ENCODE measurements at places on chromosomes 1 and 21. TPM values are rescaled to one million over a fixed set of nuclear protein-coding genes. Genes with fewer than 3 reads are reported as not detected.

DNA sequence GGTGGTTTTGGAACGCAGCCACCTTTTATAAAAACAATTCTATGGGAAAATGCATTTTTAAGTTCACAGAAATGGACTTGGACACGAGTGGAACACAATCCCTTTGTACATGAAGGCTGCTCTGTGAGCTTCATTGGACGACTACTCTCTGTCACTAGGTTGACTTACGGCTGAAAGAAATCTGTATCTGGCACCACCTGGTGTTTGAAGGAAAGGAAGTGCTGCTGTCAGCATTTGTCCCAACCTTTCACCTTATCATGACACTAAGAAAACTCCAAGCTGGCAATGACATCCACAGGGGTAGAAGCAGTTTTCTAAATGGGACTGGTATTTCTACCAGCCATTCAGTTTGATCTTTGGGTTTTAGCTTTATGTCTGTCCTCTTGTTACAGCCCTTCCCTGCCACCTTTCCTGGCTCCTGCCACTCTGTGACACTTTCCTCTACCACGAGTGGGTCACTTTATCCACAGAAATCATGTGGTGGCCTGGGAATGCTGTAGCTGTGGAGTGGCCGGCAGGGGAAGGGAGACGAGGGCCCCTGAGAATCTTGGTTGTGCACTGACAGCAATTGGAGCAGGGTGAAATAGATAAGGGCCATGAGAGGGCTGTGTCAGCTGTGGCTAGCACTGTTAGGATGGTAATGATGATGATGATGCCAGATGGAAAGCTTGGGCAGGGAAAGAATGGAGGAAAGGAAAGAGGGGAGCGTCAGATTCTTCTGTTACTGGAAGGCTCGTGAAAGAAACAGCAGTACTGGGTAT is 85.2 kb downstream of the TBX19 start:
- DNase-seq = no peak

SLC30A10 gene
- not detected for total RNA-seq

- DNase-seq = no peak
Measured at GRCh38 chr1:23524716-23525401, 6.2 kb downstream of the E2F2 start.

DNA sequence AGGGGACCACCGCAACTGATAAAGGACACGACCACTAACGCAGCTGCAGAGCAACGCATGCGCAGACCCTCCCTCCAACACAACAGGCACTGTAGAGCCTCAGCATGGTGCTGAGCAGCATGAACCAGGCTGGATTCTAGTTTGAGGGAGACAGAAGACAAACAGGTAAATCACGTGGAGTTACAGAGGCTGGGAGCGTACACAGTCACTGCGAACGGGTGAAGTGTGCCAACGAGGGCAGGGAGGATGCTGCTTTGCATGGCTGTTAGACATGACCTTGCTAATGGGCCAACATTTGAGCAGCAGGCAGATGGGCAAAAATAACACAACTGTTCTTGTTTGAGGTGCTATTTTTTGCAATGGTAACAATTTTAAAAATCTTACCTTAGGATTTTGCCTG is 55.2 kb upstream of the NADK start:
- no peak for DNase-seq

- no peak for DNase-seq
Measured at GRCh38 chr1:68158837-68159236, 73.5 kb downstream of the WLS start.

GRCh38 chr1:97254731-97255463 is 533.3 kb downstream of the PTBP2 start:
- DNase-seq = no peak

GORAB gene
- 9.0 TPM for total RNA-seq

DNA sequence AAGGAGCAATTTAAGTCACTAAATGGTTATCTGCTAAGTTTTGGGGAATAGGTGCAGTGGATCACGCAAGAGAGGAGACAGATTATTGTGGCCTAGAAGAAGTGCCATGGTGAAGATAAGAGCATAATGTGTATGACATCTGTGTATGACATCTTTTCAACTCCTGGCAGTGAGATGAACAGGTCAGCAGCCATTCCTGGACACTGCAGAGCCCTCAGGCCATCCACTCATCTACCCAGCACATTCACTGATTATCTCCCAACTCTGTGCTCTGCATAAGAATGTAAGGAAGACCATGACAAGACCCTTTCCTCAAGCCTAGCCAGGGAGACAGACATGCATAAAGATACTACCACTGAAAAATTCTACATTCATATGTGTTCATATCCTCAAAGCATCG is 73.7 kb downstream of the DDR2 start:
- DNase-seq = no peak

OR2T35 gene
- 0.49 TPM for total RNA-seq

- DNase-seq = no peak
Measured at GRCh38 chr1:91601554-91602376, 101.1 kb downstream of the CDC7 start.

DNA sequence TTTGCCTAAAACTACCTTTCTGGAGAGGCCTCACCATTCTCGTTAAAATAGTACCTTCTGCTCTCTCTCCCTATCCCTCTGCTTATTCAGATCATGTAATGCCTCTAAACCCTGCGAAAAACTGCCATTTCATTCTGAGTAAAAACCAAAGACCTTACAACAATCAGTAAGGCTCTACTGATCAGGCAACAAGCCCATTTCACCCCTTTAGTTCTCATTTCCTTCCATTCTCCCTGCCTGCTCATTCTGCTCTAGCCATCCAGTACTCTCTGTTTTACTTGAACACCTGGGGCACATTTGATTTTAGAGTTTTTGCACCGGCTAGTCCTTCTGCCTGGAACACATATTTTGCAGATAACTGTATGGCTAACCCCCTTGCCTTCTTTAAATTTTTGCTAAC is 187.8 kb downstream of the COQ8A start:
- peak; percentile 12 for DNase-seq

All from GM12878 (cell line).